ENCODE measurements at places on chromosomes 11 and 22.
A peak's percentile ranks its signal among the peaks of the same experiment; 100 is the strongest.

DNA sequence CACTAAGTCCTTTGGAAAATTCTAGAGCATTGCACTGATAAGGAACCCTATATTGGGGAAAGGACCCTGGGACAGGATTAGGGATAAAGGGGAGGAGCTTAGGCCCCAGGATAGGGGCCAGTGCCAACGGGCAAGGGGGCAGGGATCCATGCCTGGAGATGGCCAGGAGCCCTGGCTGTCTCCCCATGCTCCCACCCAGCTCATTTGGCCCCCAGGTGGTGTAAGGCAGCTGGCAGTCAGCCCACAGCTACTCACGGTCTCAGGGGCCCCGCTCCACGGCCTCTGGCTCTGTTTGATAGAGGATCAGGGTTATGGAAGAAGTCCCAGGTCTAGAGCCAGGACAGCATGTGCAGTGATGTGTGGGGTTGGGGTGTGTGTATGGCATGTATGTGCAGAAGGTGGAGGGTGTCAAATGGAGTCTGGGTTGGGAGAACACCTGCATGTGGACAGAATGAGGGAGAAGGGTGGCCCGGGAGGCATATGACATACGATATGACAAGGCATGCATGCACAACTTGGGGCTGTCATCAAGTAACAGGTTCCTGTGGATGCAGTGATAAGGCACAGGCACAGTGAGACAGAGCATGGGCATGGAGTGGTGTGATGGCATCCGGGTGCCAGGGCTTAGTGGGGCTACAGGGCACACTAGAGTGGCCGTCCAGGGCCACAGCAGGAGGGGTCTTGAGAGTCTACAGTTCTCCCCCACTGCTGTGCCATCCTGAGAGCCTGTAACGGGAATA lies 18.4 kb upstream of the PDE2A start:
- no peak for DNase-seq

DNA sequence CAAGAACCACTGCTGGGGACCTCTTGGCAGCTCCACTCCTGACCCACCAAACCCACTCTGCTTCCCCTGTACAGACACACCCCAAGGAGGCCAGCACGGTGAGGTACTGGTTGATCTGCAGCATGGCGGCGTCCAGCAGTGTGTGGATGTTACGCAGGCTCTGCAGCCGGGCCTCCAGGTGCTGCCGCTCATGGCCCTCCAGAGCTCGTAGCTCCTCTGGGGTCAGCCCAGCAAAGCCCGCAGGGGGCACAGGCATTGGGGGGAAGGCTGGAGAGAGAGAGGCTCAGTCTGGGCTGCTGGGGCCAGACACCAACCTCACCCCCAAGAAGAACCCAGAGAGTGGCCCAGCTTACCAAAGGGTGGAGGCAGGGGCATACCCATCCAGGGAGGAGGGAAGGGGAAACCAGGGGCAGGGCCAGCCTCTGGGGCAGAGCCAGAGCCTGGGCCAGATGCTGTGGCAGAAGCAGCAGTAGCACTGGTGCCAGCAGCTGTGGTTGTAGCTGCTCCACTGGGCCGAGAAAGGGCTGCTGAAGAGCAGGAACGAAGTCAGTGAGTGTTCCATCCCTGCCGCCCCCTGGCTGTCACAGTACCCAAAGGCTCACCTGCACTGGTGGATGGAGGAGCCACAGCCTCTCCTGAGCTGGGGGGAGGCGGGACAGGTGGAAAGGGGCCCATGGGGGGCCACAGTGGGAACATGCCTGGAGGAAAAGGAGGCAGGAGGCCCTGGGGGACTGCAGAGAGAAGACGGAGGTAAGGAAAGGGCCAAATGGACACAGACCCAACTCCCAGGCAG lies 4.5 kb downstream of the SYVN1 start:
- no peak for DNase-seq

- peak; percentile 53 for DNase-seq
Measured at GRCh38 chr22:43136255-43136654, 6.9 kb downstream of the MCAT start.

DNA sequence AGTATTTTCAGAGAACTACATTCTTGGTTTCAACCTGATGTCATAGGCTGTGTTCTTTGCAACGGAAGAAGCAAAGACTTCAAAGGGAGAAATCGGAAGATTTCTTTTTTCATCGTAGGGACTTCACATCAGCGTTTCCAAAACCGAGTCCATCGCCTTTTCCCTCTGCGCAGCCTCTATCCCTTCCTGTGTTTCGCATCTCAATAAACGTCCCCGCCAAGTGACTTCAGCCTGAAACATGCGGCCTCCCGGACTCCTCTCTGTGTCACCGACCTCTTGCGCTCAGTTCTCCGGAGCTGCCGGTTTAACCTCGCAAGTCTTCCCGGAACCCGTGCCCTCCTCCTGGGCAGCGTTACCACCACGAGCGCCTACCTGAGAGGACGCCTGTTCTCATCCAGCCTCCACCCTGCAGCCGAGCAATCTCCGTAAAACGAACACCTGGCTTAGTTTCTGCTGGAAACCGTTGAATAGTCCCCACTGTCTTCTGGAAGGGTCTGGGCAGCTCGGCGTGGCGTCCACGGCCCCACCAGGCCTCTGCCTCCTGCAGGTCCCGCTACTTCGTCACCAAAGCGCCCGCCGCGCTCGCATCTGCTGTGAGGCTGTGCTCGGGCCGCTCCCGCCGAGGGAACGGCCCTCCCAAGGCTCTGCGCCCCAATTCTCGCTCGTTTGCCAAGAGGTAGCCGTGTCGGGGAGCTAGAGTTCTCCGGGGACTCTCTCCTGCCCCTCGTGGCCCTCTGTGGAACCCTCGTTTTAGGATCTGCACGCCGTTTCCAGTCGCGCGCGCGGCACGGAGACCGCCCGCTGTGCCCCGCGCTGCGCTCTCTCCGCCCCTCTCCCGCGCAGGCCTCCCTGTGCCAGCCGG lies at the start of gene GLB1L3:
TSS of gene GLB1L3 (plus strand) at position 846 of the 862 bp plus-strand sequence. CDS start 362 bp downstream, outside the sequence.
- peak; percentile 27 for DNase-seq

GRCh38 chr11:83568516-83568915 lies 282.3 kb upstream of the CCDC90B start:
- no peak for DNase-seq

DNA sequence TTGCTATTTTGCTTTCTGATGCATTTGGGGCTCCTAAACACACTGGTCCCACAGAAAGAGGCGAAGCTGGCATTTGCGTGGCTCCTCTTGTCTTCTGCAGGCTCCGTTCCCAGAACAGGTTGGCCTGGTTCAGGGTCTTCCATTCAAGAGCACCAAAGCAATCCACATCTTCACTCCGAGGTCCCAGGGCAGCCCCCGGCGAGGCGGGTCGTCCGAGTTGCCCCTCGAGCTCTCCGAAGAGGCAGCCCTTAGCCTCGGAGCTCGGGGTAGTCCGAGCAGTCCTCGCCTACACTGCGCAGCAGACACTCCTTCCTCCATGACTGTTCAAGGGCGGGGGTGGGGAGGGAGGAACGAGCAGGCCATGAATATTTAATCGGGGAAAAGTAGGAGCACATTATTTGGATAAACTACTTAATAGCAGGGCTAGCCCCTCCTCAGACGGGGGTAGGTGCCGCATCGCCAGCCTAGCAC lies 321.3 kb downstream of the BLID start:
- no peak for DNase-seq

- DNase-seq, result peak; percentile 60
Measured at GRCh38 chr11:1825039-1825740, 9.6 kb upstream of the SYT8 start.

GRCh38 chr11:133388975-133389568 lies 143.2 kb downstream of the OPCML start:
- no peak for DNase-seq

- DNase-seq, result peak; percentile 4
Measured at GRCh38 chr11:75969626-75970308, 154.8 kb downstream of the UVRAG start.

- no peak for DNase-seq
Measured at GRCh38 chr11:111466615-111467014, 45.6 kb downstream of the BTG4 start.

- DNase-seq, result peak; percentile 49
Measured at GRCh38 chr11:60343094-60343704, 16.1 kb downstream of the MS4A6E start.

- no peak for DNase-seq
Measured at GRCh38 chr11:102070766-102071165, 23.5 kb downstream of the CFAP300 start.

GRCh38 chr11:43401252-43401651 lies 42.5 kb downstream of the TTC17 start:
- no peak for DNase-seq

GRCh38 chr22:40415531-40416266 lies 45.3 kb downstream of the SGSM3 start:
- DNase-seq, result peak; percentile 40

GRCh38 chr11:117535201-117535849 lies 207.7 kb downstream of the CEP164 start:
- peak; percentile 27 for DNase-seq

- DNase-seq, result no peak
Measured at GRCh38 chr11:83725728-83726127, 439.6 kb upstream of the CCDC90B start.

- DNase-seq, result no peak
Measured at GRCh38 chr11:59960502-59961381, 3.1 kb upstream of the OOSP4A start.

GRCh38 chr22:21657360-21658032 lies 8.3 kb upstream of the PPIL2 start:
- DNase-seq, result peak; percentile 81

DNA sequence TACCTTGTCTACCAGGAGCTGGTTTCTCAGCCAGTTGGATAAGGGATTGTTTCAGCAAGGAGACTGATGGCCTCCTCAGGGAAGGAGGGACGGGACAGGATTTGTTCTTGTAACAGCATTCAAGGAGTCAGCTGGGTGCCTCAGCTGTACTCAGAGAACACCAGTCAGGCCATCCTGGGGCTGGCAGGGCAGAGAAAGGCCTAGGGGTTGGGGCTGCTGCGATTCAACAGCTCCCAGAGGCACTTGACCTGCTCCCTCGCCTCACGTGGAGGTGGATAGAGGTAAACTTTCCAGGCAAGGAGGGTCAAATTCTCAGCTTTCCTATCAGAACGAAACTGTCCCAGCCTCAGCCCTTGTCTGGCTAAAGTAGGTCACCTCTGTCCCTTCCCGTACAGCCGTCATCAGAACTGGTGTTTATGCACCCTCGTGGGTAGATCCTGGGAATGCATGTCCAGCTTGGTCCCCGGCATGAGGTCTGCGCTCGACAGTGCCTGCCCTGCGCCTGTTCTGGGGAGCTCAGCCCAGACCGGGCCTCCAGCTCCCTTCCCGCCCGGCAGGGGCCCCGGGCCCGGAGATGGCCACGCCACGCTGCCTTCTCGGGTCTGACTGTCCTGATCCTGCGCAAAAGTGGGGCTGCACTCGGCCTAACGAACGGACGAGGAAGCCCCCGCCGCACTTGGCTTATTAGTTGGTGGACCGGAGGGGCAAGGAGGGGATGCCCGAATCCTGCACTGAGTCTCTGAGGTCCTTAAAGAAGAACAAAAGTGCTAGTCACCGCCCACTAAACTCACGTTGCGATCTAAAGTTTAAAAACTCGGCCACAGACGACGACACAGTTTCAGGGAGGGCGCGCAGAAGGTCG lies 762 bp upstream of the CCDC134 start:
- peak; percentile 31 for DNase-seq

- no peak for DNase-seq
Measured at GRCh38 chr11:82683029-82683428, 50.6 kb downstream of the FAM181B start.

DNA sequence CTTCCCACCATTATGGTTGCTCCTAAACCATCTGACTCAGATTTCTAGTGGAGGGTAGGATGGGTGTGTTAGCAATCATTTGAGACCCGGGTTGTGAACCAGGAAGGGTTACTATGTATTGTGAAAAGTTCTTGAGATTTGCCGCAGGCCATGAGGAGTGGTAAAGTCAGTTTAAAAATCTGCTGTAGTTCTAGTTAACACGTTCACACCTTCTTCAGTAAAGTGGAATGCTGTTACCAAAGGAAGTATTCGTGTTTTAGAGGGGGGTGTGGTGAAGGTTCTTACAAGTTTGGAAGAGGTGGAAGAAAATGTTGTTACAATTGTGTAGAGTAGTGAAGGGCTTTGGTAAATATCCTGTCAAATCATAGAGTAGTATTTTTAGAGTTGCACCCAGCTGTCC lies 2.6 kb downstream of the MTMR3 start:
- no peak for DNase-seq

DNA sequence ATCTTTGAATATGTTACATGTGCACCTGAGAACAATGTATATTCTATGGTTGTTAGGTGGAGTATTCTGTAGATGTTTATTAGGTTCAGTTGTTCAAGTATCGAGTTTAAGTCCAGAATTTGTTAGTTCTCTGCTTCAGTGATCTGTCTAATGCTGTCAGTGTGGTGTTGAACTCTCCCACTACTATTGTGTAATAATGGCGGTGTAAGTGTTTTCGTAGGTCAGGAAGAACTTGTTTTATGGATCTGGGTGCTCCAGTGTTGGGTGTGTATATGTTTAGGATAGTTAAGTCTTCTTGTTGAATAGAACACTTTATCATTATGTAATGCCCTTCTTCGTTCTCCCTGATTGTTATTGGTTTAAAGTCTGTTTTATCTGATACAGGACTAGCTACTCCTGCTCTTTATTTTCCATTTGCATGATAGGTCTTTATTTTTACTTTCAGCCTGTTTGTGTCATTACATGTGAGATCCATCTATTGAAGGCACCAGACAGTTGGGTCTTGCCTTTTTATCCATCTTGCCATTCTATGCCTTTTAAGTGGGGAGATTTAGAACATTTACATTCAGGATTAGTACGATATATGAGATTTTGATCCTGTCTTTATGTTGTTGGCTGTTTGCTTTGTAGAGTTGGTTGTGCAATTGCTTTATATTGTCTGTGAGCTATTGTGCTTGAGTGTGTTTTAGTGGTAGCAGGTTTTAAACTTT lies 121.6 kb downstream of the DDX10 start:
- no peak for DNase-seq

GRCh38 chr11:82268627-82269026 lies 465.0 kb downstream of the FAM181B start:
- DNase-seq, result no peak

- no peak for DNase-seq
Measured at GRCh38 chr11:28674433-28675103, 566.4 kb downstream of the METTL15 start.

DNA sequence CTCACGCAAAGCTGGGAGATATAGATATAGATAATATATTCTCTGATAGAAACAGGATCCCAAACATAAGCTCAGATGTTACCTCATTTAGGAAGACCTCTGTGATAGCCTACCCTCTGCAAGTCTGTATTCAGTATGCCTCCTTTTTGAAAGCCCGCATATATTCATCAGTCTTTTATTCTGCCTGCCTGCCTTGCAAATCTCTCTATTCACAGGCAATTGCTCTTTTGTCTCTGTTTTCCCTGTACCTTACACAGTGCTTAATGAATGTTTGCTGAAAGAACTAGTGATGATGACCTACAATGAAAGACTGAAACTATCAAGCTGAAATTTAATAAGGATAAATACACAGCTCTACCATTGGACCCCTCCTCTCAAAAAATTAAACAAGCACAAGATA lies 18.4 kb downstream of the DEUP1 start:
- no peak for DNase-seq

- no peak for DNase-seq
Measured at GRCh38 chr11:15189641-15190365, 75.1 kb downstream of the INSC start.

GRCh38 chr11:128884054-128884453 lies 7.1 kb upstream of the KCNJ5 start:
- no peak for DNase-seq

- peak; percentile 81 for DNase-seq
Measured at GRCh38 chr11:34654483-34655334, 33.8 kb downstream of the EHF start.

Data from suppressor macrophage treated with lipopolysaccharide for 4 hours (primary cell).